ENCODE measurements at places on chromosomes 6 and 20.

- no peak for DNase-seq
Measured at GRCh38 chr6:91173651-91174050, 586.8 kb upstream of the MAP3K7 start.

GRCh38 chr6:109508166-109508860 lies 25.3 kb upstream of the ZBTB24 start:
- DNase-seq: no peak

DNA sequence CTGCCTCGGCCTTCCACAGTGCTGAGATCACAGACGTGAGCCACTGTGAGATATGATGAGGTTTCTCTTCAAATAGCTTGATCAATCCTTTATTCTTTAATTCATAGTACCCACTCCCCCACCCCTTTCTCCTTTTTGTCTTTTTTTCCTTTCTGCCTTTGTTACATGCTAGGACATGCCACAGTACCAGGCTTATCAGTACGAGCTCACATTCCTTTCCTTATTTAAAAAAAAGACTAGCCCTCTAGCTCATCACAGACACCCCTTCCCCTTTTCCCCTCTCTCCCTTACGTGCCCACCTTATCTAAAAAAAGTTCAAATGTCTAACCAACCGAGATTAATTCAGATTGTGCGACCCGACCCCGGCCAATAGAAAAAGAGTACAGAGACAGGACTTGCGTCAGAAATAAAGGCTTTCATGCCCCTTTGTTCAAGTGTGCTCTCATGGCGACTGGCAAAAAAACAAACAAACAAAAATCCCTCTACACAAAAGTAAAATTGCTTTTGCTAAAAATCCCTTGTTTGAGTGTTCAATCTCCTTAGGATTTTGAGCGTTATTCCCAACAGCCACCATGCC lies 49.2 kb downstream of the MRAP2 start:
- no peak for DNase-seq

DNA sequence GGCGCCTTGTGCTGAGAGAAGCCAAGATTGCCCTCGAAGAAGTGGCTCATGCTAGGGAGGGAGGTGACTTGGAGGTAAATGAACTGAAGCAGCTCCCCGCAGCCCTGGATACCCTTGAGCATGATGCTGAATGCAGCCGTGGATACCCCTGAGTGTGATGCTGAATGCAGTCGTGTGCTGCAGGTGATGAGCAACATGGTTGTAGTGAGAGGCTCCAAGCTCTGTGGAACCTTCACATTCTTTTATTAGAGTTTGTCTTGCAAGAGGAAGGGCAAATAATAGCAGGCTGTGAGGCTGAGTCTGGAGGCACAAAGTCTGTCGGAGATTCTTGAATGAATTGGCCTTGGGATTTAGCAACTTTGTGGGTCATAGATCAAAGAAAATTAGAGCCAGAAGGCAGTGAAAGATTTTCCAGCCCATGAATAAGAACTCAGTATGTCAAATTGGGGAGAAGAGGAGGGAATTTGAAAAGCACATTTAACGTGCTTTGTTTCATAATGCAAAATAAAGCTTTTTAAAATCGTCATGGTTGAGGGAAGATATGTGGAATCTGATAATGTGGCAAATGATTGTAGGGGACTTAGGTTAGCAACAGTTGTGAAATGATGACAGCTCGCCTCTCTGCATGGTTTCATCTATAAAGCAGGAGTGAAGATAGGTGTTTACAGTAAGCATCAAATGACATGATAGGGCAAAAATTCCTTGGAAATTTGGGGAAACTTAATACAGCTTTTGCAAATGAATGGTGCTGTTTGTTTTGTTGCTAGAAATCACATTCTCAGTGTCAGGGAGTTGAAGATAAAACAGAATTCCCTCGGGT lies 120.1 kb upstream of the TIAM2 start:
- DNase-seq: no peak

GRCh38 chr20:60132162-60132826 lies 174.1 kb downstream of the CDH26 start:
- no peak for DNase-seq

DNA sequence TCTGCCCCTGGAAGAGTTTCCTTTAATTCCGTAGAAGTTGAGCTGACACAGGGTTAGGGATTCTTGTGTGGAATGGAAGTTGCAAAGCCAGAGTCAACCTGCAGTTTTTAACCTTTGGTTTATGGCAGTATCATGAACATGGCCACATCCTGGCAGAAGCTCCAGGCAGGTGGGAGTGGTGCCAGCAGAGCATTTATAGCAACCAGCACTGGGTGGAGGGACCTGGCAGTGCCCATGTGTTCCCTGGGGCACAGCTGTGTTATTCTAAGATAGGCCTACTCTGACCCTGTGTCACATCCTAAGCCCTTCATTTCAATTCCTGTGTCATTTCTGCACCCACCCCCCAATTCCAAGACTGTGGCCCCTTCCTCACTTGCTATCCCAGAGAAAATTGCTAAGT lies 26.1 kb upstream of the ZNF831 start:
- DNase-seq: no peak

GRCh38 chr6:99147206-99147605 lies 199.5 kb upstream of the FBXL4 start:
- no peak for DNase-seq

DNA sequence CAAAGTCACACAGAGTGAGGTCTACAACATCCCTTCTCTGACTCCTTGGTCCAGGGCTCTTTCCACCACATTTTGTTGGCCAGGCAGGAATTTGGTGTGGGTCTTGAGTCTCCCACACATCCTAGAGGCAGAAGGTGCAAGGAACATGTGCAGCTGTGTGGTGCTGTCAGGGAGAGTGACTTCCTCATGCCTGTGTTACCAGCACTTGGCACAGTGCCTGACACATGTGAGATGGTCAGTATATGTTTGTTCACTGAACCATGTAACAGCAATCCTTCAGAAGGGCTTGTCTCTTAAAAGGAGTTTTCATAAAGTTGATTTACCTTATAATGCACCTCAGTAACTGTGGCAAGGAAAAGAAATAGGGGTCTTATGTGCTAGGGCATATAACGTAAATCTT lies 168.5 kb downstream of the CDC5L start:
- DNase-seq: no peak

- DNase-seq: no peak
Measured at GRCh38 chr20:48711696-48712464, 115.9 kb downstream of the PREX1 start.

- DNase-seq: no peak
Measured at GRCh38 chr6:30855429-30856075, 28.8 kb upstream of the DDR1 start.

GRCh38 chr6:53257533-53257932 lies 91.2 kb downstream of the ELOVL5 start:
- no peak for DNase-seq

DNA sequence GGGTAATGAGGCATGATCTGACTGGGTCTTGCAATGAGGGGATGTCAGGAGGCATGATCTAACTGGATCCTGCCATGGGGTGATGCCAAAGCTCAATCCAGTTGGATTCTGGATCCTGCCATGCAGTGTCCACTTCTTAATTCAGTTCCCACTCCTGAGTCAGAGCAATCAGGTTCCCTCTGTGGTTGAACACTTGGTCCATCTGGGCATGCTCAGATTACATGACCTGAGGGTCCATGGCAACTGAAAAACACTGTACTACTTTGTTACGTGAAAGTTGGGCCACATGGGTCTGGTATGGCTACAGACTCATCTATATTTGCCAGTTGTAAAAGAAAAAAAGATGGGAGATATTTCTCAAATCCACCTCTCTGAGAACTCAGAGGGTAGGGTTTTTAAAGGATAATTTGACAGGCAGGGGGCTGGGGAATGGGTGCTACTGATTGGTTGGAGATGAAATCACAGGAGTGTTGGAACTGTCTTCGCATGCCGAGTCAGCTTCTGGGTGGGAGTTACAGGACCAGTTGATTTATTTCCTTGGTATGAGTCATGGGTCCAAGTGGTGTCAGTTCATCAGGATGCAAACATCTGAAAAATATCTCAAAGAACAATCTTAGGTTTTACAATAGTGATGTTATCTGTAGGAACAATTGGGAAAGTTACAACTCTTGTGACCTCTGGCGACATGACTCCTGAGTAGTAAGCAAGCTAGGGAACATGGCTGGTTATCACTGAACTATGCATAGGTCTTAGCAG lies 21.6 kb downstream of the C6orf163 start:
- no peak for DNase-seq

DNA sequence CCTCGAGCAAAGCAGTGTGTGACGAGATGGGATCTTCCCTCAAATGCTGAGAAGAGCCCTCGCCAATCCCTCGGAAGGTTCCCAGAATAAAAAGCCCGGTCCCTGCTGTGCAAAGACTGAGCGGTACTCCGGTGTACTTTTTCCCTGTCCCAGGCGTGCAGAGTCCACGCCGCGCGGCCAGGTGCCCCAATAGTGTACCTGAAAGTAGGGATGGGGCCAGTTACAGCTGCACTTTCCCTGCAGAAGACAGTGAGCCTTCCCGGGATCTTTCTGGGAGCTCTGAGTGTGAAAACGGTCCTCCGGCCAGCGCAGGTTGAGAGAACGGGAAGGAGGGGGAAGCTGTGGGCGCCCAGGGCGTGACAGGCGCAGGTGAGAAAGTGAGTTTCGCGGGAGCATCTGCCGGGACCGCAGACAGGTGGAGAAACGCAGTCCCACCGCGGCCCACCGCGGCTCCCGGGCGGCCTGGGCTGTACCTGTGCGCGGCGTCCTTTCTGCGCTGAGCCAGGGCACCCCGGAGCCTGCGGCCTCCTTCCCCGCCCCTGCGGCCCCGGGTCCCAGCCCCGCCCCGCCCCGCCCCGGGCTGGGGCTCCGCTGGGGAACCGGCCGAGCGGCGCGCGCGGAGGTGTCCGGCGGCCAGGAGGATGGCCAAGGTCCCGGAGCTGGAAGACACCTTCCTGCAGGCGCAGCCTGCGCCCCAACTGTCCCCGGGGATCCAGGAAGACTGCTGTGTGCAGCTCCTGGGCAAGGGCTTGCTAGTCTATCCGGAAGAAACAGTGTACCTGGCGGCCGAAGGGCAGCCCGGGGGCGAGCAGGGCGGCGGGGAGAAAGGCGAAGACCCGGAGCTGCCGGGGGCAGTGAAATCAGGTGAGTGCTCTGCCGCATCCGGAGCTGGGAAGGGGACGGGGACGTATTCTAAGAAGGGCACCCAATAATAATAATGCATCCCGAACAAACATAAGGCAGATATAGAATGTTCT lies at the start of gene RFX6:
Gene RFX6 (plus strand): TSS at position 608 of the 977 bp plus-strand sequence. CDS start 34 bp downstream, at position 642.
- no peak for DNase-seq

GRCh38 chr6:64714073-64714472 lies 993.0 kb downstream of the EYS start:
- no peak for DNase-seq

- no peak for DNase-seq
Measured at GRCh38 chr6:8100159-8100854, 2.0 kb downstream of the EEF1E1 start.

DNA sequence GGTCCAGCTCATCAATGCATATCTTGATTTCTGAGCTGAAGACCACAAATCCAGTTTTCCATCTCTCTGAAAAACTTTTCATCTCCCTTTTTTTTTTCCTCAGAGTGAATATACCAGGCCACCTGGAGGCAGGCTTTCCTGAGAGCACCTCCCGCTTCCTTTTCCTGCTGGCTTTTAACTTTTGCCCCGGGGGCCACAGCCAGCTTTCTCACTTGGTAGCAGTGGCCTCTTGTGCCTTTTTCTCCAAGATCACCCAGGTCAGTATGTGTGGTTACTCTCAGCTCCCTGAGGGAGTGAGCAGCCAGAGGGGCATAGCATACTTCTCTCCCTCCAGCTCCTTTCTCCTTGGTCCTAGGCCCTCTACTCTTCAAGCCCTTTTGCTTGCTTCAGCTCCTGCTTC lies at the start of gene BTN1A1:
Gene BTN1A1 (plus strand): TSS at position 202 of the 400 bp plus-strand sequence. CDS start 984 bp downstream, outside the sequence.
- no peak for DNase-seq

DNA sequence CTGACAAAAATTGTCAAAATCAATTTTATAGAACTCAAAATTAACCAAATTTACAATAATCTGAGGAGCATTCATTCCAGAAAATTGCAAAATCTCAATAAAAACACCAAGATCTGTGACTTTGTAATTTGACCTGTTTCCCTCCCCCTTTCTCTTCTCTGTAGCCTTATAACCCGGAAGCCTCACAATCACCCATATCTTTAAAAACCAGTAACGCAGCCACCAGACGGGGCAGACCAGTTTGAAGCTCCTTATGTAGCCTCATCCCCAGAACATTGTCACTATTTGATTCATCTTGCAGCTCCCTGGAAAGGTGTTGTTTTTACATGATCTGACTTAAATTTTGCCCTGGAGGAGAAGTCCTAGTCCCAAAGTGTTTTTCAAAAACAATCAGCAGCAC lies 27.5 kb upstream of the TGM6 start:
- no peak for DNase-seq

DNA sequence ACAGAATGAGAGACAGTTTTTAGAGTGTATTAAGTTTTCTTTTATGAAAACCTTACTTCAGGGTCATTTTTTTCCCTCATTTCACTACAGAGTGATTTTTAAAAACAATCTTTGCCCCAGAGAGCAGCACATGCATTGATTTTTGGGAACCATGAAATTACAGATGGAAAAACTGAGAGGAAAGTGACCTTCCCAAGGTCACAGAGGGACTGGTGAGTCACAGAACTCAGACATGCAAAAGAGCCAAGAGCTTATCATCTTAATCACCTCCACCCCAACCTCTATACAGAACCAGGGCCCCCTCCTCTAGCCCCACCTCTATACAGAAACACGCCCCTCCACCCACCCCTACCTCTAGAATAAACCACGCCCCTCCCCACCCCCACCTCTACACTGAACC lies 10.7 kb downstream of the PXMP4 start:
- DNase-seq: no peak

GRCh38 chr6:132392792-132393191 lies 8.5 kb downstream of the MOXD1 start:
- DNase-seq: no peak

DNA sequence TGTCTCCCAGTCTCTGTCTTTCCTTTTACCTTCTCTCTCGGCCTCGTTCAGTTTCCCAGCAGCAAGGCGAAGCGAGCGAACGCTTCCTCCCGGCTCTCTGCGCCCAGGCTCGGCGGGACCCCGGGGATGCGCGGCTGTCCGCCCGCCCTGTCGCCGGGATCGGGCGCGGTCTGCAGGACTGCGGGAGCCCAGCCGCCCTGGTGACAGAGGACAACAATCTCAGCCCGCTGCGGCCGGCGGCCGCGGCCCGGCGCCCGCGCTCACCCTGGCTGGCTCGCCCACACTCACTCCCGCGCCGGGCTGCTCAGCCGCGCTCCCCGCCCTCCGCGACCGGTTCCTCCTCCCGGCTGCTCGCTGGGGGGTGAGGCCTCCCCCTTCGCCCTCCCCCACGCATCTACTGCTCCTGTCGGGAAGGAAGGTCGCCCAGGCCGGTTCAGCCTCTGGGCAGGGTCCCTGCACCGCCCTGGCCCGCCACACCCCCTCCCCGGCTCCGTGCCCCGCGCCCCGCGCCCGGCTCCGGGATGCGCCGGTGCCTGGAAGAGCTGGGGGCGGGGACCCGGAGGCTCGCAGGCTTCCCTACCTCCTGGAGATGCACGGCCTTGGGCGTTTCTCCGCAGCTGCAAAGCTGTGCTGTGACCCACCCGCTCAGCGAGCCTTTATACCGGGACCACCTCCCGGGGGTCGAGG lies 410 bp downstream of the SYNE1 start:
- DNase-seq: no peak

GRCh38 chr20:41408156-41408794 lies 41.7 kb upstream of the EMILIN3 start:
- no peak for DNase-seq

All from CD4-positive, alpha-beta T cell treated with Interleukin-2 at 100 ng/mL for 4 hours (primary cell).